ENCODE measurements at places on chromosomes 2 and 18.

DNA sequence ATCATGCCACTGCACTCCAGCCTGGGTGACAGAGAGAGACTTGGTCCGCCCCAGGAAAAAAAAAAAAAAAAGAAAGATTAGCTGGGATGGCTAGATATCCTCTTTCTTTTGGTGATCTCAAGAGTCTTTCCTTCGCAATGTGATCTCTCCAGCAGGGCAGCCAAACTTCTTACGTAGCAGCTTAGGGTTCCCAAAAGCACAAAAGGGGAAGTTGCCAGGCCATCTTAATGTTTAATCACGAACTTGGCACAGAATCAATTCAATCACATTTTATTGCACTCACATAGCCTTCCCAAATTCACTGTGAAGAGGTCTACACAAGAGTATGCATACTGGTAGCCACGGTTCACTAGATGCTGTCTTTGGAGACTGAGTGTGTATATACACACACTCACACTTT, 53.1 kb downstream of the VIL1 start:
- DNase-seq: no peak

DNA sequence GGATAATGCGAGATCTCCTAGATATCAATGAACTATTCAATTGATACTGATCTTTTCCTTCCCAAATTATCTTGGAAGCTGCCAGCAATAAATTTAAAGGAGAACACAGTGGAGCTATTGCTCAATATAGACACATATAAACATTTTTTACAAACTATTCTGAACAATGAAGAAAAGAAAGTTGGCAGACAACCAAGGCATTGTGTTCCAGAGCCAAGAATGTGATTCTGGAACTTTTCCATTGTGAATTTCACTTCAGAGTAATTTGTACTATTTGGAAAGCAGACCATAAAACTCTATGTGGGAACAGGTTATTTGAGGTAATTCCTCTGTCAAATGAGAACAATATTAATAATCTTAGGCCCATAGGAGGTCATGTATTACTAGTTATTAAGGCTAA, 588.2 kb downstream of the IRS1 start:
- DNase-seq: no peak

DNA sequence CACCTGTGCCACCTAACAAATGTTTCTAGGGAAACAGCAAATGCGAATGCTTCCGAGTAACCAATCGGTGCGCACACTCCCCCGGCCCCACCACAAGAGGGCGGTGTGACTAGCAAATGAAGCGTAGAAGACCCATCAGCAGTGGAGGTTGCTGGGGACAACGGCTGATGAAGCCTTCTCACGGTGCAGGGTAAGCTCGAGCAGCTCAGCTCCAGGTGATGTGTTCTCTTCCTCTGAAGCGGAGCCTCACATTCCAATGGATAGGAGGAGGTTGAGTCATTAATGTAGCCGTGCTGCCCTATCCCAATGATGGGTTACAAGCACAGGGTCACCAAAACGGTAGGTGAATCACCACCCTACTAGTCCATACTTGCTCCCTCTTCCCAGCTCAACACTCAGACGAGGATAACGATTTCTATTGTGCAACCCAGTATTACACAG, 127.6 kb upstream of the TWIST2 start:
- DNase-seq: no peak

GRCh38 chr2:151251012-151251411, 10.7 kb downstream of the RBM43 start:
- no peak for DNase-seq

GRCh38 chr2:234949762-234950434, 1.9 kb upstream of the SH3BP4 start:
- no peak for DNase-seq

DNA sequence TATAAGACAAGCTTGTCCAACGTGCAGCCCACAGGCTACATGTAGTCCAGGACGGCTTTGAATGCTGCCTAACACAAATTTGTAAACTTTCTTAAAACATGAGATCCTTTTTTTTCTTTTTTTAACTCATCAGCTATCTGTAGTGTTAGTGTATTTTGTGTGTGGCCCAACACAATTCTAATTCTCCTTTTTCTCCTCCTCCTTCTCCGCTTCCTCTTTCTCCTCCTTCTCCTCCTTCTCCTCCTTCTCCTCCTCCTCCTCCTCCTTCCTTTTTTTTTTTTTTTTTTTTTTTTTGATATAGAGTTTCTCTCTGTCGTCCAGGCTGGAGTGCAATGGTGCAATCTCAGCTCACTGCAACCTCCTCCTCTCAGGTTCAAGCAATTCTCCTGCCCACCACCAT, 39.3 kb upstream of the GTF2A1L start:
- no peak for DNase-seq

GRCh38 chr2:196167666-196168065, 3.7 kb downstream of the STK17B start:
- no peak for DNase-seq

- no peak for DNase-seq
Measured at GRCh38 chr2:88874063-88874657, 182.7 kb downstream of the RPIA start.

GRCh38 chr2:239609162-239609561, 208.3 kb upstream of the HDAC4 start:
- DNase-seq: no peak
